Renal pelvis (tissue), 12 donors: ENCODE measurements at places on chromosomes 2 and 18. TPM values are rescaled to one million over a fixed set of nuclear protein-coding genes. Genes with fewer than 3 reads are reported as not detected.

DNA sequence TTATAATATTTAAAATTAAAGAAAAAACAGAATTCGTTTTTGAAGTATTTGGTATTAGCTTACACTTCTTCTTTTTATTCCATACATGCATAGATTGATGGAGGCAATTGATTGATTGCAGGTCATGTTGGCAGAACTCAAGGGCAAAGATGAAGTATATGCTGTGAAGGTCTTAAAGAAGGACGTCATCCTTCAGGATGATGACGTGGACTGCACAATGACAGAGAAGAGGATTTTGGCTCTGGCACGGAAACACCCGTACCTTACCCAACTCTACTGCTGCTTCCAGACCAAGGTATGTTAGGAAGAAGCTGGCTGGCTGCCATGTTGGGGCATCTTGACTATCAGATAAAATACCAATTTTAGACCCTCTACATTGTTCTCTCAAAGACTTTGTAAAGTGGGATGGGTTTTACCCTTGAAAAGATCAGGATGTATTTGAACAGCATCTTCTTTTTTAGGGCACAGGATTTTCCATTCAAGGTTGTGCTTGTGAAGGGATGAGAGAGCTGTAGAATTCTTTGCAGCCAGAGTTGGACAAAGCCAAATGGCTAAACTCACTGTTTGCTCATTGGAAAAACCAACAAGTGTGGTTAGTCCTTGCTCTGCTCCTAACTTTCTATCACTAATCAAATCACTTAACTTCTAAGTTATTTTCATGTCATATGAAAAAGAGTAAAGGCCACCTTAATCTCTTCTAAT lies 286.8 kb upstream of the EPAS1 start:
- no peak for DNase-seq

The MAP4K4 gene
- polyA plus RNA-seq = 76.1 TPM

DNA sequence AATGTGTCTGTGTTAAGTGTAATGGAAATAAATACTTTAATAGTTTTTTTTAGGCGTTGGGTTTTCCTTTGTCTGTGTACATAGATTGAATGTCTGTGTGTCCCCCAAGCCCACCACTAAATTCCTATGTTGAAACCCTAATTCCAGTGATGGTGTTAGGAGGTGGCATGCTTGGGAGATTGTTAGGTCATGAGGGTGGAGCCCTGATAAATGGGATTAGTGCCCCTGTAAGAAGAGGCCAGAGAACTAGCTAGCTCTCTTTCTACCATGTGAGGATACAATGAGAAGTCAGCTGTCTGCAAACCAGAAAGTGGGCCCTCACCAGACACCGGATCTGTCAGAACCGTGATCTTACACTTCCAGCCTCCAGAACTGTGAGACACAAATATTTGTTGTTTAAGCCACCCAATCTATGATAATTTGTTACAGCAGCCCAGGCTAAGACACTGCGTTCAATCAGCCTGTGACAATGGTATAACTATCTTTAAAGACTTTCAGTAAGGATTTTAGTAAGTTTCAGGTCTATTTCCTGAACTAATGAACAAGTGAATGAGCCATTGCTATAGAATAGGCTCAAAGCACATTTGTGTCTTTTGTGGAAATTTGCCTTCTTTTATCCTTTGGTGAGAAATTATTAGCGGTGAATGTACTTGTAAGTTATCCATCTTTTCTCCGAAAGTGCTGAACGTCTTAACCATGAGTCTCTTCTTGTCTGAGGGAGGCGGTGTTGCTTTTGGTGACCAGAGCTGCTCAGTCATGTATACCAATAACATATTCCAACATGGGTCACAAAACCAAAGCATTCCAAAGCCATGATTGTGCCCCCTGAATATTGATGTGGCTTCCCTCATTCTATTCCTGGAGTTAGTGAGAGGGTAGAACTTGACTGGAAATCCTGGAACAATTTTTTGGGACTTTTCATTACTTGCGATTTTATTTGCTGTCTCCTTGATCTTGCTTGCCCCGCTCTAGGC lies 29.6 kb upstream of the IL1R1 start:
- no peak for DNase-seq

DNA sequence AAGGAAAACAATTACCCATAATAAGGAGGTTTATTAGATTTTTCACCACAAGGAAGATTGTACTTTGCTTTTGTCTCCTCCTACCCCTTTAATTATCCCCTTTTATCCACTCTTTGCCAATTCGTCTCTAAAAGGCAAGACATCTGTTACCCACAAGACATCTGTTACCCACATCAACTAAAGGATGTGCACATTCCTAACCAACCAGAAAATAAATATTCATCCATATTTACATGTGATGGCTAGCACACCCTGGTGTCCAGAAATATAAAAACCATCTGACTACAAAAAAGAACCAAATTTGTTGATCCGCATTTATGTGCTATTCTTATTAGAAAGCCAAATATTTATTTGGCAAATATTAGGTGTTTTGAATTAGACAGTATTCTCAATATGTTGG lies 35.7 kb downstream of the ACVR1C start:
- DNase-seq = no peak

The ZNF385B gene
- polyA plus RNA-seq = 10.1 TPM

DNA sequence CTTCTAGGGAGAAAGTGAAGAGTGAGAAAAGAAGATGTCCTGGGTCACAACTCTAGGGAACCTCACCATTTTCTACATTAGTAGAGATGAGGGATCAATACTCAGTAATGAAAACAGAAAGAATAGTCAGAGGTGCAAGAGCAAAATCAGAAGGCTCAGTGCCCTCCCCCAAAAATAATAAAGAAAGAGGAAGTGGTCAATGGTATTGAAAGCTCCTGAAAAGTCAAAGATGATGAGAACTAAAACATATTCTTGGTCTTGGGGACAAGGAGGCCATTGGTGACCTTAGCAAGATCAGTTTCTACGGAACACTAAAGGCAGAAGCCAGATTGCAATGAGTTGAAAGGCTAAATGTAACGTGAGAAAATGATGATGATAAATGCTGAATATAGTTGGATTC lies 24.5 kb upstream of the MYO1B start:
- DNase-seq = no peak

The FOXD4L1 gene
- polyA plus RNA-seq = 0.26 TPM

DNA sequence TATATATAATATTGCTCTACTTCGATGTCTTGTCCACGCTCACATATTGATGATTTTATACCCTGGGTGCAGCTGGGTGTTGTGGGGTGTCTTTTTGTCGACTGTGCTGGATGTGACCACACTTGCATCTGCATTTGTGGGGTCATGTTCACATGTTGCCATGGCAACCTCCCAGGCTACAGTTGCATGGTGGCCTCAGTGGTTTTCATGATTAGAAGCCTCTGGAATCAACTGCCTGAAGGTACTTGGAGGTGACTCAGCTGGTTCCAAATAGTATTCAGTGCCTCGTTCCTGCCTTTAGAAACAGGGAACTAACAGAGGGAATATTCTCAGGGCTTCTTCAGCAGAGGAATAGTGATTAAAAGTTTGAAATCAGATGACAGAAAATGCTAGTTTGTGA lies 166.3 kb upstream of the NYAP2 start:
- DNase-seq = no peak

DNA sequence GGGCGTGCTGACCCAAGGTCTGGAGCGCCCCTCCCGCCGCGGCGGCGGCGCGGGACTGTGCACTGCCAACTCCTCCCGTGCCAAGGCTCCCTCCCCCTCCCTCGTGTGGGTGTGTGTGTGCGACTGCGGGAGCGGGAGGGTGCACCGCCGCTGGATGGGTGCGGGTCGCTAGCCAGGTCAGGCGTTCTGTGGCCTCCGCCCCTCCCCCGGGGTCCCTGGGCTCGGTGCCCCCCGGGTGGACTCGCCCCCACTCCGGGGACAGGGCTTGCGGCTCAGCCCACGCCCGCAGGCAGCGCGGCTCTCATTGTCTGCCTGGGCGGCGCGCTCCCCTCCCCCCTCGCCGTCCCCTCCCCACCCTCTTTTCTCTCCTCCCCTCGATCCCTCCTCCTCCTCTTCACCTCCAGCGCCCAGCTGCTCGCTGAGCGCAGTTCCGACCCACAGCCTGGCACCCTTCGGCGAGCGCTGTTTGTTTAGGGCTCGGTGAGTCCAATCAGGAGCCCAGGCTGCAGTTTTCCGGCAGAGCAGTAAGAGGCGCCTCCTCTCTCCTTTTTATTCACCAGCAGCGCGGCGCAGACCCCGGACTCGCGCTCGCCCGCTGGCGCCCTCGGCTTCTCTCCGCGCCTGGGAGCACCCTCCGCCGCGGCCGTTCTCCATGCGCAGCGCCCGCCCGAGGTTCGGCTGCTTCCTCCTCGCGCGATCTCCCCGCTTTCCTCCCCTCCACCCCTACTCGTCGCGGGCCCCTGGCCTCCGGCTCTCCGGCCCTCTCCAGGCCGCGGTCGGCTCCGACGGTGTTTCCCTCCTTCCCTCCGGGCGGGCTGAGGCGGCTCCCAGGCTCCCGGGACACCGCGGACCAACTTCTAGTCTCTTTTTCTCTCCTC lies at the start of gene GATA6:
Gene GATA6, plus strand, starts transcription at position 579 of the 878 bp plus-strand sequence. CDS start 1,556 bp downstream, outside the sequence.
- peak; percentile 81 for DNase-seq

- DNase-seq = no peak
These were observed 37.7 kb downstream of the BCL11A start for GRCh38 chr2:60515721-60516226.

The GGCX gene
- 47.7 TPM for polyA plus RNA-seq

DNA sequence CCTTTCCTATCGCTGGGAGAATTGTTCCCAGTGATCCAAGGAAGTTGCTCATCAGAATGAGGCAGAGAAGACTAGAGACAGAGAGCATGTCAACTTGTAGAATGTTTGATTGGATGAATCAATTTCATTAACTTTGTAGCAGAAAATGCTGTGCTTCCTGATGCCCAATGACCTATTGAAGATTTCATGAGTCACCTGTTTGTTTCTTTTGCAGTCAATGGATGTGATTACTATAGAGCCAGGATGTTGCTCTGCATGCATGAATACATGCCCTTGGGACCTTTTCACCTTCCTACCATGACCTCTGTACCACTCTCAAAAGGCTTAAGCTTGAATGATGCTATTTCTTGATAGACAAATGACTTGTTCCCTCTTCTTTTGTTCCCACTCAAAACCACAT lies 23.3 kb downstream of the SCG2 start:
- no peak for DNase-seq

- DNase-seq = no peak
These were observed 164.2 kb downstream of the ANTXR1 start for GRCh38 chr2:69177063-69177771.

GRCh38 chr2:190529486-190530247 lies 4.9 kb downstream of the NEMP2 start:
- DNase-seq = no peak

- DNase-seq = no peak
These were observed 112.8 kb downstream of the ZNF516 start for GRCh38 chr18:76382275-76382674.

GRCh38 chr2:10326707-10327594 lies 24.2 kb downstream of the HPCAL1 start:
- DNase-seq = no peak

The MEIS1 gene
- 117 TPM for polyA plus RNA-seq

- no peak for DNase-seq
These were observed 14.9 kb downstream of the PIKFYVE start for GRCh38 chr2:208280933-208281332.

DNA sequence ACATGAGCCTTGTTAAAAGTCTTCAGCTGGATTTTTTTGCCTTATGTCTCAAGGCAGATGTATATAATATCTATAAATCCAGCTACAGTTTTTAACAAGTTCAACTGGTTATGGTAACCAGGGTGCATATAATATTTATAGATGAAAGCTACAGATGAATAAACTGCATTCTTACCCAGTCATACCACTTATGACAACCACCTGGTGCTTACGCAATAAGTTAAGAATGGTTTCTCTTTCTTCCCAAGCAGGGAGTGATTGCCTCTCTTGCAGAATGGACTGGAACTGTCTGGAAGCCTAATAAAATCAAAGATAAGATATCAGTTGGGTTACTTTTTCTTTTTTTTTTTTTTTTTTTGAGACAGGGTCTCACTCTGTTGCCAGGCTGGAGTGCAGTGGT lies 19.6 kb downstream of the DHX57 start:
- DNase-seq = no peak

DNA sequence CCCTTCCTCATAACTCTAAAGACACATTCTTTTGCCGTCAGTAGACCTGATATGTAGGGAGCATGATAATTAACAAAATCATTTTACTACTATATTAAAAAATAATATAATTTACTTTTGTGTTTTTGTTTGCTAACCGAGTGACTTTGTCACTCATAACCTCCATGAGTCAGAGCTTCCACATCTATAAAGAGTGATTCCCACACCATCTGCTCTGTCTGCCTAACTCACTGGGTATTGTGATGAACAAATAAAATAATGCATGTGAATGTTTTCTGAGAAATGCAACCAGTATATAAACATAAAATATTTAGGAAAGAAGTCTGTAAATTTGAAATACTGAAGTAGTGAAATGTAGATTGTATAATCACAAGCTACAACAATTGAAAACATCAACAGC lies 123.4 kb upstream of the DSEL start:
- no peak for DNase-seq

DNA sequence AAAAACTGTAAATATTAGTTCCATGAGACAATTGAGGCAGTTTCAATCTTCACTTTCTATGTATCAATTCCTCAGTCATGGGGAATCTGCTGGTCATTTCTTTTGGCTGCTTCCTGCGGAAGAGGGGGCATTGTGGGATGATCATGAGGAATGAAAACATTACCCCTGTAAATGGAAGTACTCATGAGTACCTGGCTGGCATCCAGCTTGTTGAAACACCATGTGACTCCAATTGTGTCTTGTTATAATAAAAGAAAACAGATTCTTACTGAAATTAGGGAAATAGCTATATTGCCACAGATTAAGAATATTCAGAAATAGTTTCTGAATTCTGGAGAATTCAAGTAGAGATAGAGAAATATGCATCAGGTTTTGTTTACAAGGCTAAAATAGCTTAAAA lies 41.6 kb upstream of the GPR39 start:
- no peak for DNase-seq

The PSMA8 gene
- polyA plus RNA-seq = not detected

The APCDD1 gene
- polyA plus RNA-seq = 123 TPM

DNA sequence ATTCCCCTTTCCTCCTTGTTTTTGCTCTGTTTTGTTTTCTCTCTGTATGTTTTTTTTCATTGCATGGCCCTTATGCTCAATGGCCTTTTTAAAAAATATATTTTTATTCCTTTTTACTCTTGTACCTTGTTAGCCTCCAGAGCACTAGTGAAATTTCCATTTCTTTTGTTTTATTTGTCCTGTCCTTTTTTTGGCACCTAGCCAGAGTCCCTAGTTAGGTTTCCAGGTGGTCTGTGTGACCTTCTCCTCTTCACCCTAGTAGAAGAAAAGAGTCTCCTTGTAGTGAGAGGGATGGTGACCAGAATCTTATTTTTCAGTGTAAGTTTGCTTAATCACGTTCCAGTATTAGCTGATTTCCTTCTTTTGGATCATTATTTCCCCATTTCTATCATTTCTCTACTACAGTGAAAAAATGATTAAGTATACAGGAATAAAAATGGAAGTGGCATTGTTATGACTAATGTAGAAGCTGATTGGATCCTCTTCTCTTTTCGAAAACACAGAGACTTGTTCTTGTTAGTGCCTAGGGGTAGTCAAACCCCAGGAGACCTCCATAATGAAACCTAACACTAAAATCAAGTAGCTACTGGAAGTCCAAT lies 65.9 kb downstream of the NBEAL1 start:
- DNase-seq = no peak

DNA sequence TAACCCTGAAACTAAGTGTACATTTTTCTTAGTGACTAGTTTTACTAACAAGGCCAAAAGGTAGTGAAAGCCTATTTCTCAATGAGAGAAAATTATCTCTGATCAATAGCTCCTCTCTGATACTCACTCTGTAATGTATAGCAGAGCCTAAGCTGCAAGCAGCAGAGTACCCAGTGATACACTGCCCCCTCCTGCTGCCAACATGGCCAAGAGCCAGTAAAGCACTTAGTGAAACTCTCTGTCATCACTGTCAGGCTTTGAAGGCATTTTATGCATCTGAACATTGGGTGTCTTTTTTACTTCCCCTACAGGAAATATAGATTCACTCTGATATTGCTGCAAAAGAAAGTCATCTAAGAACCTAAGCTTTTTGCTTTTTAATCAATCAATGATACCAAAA lies 784.1 kb upstream of the CDH7 start:
- DNase-seq = no peak
